SHP77 treated with DMSO at 0.1 percent for 48 hours (cell line): ENCODE measurements at places on chromosomes 11 and 22.

DNA sequence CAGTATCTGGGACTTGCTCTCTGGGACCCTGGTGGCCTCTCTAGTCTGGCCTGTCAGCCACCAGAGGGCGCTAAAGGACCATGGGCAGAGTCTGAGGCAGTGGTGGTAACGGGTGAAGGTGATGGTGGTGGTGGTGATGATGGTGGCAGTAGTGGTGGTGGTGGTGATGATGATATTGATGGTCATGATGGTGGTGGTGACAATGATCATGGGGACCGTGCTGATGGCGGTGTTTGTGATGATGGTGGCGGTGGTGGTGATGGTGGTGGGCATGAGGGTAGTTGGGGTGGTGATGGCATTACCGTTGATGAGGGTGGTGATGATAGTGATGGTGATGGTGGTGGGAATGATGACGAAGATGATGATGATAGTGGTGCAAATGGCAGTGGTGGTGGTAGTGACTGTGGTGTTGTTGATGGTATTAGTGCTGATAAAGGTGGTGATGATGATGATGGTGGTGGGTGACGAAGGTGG lies 16.0 kb downstream of the TRPM5 start:
- DNase-seq: no peak

DNA sequence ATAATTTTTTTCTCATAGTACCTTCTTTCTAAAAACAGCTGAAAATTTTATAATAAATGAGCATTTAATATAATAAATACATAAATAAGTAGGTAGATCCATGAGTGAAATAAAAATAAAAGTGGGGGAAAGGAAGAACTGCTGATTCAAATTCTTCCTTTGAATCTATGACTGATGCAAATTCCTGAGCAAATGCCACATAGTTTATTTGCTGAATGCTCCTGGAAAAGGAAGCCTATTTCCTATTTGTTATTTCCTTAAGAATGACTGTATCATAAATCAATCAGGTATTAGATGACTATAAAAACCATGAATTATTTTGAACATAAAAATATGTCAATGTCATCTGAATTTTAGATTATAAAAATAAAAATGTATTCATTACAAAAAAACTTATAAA lies 16.6 kb downstream of the BTBD10 start:
- DNase-seq: no peak

GRCh38 chr11:18253233-18253632 lies 4.8 kb upstream of the SAA2 start:
- no peak for DNase-seq

DNA sequence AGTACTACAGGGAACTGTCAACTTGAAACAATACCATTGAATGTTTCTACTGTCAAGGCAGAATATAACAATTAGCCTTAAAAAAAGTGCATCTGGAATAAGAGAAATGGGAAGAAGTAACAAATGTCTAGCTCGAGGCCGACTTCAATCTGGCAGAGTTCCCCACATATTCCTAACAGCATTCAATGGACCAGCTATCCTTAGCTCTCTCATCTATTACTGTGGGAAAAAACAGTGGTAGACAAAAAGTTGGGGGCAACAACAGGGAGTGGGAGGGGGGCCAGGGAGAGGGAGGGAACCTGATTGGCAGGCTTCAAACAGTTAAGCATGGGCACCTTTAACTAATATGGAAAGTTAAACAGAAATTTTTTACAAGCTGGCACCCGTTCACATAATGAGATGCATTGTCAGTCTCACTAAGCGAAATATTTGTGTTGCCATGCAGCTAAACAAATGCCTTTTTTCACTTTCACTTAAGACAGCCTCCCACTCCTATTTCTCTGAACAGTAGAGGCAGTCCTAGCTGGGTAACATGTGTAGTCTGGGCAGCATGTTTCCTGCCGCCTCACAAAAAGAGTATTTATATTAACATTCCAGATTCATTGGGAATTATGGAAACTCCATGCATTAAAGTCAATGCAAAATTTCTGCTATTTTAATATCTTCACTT lies 62.2 kb upstream of the SOX6 start:
- DNase-seq: no peak

DNA sequence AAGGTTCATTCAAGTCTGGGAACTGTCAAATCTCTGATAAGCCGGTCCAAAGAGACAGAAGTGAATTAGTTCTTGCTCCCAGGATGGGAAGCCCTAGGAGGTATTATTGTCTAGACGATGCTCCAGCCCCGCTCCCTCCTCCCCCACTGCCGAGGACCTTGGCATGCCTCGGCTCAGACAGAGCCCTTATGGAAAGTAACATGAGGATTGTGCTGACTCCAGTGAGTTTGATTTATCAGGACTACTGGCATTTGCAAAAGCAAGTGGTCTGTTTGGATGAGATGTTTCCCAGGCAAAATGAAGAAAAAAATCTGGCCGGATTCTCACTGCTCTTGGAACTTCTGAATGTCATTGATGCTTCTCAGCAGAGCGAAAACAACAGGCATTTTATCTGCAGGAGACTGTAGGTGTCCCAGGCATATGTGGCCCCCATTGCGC lies 341.0 kb downstream of the ETS1 start:
- DNase-seq: no peak

DNA sequence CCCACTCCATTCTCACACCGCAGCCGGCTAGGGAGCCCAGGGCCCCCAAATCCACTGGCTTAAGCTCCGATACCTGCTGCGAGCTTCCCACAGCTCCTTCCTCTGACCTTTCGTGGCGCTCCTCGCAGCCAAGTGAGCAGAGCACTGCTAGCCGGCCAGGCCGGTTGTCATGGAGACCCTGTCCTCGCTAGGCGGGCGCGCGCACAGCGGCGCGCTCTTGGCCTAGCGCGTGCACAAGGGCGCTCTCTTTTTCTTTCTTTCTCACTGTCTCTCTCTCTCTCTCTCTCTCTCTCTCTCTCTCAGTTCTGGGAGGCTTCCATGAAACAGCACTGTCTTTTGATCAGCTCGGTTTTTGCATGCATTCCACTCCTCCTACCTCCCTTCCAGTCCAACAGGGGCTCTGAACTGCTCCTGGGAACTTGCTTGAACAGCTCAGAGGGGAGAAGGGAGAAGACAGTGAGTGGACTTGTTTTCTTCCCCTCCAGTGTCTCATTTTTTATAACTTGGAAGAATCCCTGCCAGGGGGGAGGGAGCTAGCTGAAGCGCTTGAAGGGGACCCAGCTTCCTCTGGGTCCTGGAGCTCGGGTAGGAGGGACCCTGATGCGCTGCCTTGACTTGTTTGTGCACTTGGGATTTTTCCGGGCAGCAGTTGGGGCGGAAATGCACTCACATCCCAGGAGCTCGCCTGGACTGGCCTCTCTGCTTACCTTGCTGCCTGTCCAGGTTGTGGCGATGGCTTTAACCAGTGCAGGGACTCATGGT lies 100.3 kb upstream of the AKIP1 start:
- no peak for DNase-seq

DNA sequence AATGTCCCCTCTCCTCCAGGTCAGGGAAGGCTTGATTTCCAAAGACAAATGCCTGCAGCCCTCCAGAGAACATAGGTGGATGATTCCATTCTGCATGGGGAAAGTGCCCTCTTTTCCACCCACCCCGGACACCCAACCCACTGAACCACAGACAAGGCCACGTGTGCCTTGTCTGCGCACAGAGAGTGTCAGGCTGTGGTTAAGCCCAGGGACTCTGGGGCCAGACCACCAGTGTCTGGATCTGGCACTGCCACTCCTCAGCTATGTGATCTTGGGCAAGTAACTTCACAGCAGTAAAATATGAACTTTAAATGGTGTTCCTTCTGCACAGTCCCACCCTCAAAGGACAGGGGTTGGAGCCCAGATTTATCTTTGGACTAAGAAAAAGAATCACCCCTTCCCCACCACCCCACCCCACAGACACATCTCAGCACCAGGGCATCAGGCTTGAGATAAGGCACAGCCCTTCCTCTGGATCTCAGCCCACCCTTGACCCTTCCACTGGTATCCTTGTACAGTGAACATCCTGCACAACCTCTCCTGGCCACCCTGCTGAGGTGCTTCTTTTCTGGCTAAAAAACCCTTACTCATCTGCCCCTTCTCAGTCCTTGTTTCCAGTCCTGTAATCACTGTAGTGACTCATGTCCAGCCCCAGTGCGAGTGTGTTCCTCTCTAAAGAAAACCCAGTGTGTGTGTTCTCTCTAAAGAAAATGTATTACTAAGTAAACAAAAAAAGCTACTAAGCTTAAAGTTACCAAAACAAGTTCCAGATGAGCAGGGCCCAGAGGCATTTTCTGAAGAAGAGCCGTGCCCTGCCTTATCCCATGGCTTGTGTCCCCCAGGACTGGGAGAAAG lies 1.9 kb upstream of the PTGDR2 start:
- DNase-seq: no peak

- DNase-seq: no peak
Observed at GRCh38 chr11:106398502-106399075, 321.1 kb downstream of the AASDHPPT start.

GRCh38 chr11:134750619-134751018 lies 338.6 kb upstream of the B3GAT1 start:
- DNase-seq: no peak

DNA sequence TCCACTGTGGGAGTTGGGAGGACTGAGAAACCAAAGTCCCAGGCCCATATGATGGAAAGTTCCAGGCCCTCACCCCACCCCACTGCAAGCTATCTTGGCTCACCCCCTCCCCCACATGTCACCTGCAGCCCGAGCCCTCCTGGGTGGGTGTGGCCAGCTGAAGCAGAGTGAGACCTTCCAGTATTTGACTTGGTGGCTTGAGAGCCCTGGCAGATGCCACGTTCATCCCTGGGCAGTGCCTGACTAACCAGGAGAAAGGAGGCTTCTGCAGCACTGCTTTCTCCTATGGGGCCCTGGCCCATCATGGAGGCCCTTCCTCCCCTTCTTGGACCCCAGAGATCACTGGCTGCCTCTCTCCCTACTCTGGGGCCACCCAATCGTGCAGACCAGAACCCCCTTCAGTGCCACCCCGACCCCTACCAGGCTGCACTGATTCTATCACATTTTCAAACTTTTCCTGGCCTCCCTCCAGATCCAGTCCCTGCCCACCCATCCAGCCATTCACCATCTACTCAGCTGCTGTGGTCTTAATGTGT lies 38.1 kb upstream of the WNT11 start:
- DNase-seq: no peak

- no peak for DNase-seq
Observed at GRCh38 chr11:118980191-118980881, 8.8 kb downstream of the FOXR1 start.

- no peak for DNase-seq
Observed at GRCh38 chr22:25485626-25486545, 78.6 kb upstream of the GRK3 start.

- DNase-seq: no peak
Observed at GRCh38 chr22:24408630-24409029, 18.8 kb upstream of the ADORA2A start.

DNA sequence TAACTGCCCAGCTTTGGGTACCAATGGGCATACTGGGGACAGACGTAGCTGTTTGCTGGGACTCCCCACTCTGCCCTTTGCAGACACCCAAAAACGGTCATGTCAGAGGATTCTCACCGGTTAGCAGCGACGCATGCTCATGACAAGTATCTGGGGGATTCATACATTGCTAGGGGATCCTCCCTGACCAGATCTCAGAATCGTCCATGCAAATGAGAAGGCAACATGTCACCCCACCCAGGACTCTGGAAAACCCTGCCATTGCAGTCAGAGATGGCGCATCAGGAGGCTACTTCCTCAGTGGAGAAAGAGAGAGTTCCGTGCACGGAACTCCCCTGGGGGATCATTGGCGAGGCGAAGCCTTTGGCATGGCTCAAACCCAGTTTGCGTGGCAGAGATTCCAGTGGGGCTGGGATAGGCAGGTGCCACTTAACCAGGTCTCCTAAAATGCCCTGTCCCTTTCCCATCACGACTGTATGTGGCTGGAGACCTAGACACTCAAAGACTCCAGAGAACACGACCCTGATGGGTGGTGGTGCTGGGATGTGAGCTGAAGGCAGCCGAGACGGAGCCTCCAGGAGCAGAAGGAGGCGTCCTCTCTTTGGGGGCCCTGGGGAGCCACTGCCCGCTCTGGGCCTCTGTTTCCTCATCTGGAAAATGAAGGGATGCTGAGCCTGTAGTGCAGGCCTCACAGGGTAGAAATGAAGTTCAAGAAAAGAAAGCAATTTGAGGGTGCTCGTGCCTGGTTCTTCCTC lies 4.9 kb downstream of the RGL4 start:
- DNase-seq: no peak

- no peak for DNase-seq
Observed at GRCh38 chr11:65821107-65821506, 12.7 kb upstream of the SNX32 start.

DNA sequence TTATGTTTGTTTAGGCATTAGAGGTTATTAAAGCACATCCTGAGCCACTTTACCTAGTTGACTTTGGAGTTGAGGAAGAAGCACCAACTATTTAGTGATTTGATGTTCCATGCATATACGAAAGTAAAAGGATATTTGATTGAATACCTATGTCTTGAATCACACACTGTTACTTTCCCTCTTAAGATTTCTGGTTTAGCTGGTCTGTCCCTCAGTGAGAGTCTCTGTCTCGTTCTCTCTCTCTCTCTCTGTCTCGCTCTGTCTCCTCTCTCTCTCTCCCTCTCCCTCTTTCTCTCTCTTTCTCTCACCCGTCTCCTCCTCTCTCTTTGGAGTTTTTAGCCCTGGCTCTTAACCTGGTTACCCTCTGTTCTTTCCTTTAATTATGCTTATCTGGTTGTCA lies 11.0 kb downstream of the CTNND1 start:
- DNase-seq: no peak

DNA sequence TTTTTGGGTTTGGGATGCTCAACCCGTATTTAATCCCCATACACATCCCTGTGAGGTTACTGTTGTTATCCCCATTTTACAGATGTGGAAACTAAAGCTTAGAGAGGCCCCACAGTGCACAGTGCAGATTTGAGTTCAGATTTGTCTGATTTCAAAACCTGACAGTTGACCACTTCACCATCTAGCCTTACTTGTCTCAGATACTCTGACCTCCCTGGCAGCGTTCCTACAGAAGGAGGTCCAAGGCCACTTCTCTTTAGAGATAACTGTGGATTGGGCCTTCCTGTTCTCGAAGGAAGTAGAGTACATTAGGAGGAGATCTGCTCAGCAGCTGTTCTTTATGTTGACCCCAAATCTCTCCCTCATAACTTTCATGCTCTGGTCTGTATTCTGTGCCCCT lies 46.7 kb upstream of the CTTN start:
- no peak for DNase-seq
